ENCODE measurements at places on chromosomes 6 and 20.

- no peak for DNase-seq
These were observed 6.3 kb downstream of the TNFAIP3 start for GRCh38 chr6:137873273-137873762.

GRCh38 chr6:2194643-2195042, 50.8 kb downstream of the GMDS start:
- DNase-seq = no peak

DNA sequence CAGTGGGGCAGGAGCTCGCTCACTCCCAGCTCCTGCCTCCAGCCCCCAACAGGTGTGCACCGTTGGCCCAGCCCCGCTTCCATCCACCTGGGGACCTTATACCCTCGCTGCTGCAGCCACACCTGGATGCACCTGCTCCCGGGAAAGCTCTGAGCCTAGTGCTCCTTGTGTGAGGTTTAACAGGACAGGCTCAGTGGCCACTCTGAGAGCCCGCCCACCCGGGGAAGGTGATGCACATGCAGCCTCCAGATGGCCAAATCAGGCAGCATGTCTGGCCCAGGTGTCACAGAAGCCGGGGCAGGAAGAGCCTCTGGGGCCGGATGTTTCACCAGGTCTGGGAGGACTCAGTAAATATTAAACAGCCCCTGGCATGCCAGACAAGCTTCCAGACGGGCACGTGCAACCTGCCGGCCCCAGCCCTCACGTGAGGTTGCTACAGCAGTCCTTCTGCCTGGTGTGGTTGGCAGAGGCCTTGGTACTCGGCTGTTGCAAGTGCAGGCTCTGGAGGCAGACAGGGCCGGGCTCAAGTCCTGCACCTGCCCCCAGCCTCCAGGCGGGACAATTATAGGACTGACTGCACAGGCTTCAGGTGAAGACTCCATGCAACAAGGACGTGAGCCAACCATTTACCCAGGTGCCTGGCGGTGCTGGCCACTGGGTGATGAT, 66.9 kb downstream of the RIPOR3 start:
- no peak for DNase-seq

DNA sequence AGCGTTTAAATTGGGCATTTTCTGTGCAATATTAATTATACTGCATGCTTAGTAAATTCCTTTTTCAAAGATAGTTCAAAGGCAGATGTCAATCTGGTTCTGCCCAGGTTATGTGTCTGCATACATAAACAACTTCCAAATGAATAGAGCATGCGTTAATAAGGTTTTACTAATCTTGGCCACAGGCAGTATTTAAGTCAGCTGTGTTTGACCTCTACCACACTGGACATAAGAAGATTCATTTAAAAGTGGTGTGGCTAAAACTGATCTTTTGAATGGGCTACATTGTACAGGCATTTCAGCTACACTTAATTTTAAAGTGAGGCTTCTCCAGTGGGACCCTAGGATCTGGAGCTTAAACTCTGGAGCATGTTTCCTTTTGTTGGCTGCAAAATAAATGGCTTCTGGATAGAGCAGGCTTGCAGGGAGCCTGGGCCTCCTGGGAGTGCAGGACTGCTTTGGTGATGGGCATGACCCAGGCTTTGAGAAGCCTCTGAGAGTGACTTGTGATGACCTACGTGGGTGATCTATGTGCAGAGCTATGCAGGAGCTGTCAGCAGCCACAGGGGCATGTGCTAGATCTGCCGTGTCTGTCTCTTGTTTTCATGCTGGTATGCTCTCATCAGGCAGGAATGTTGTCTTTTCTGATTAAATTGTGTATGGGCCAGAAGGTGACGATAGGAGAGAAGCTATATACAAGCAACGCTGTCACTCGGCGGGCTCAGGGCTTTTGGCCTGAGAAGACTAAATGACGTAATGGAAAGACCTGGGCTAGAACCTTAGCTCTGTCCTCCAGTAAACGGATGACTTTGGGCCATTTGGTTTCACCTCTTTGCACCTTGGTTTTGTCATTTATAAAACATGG, 331.2 kb downstream of the QKI start:
- no peak for DNase-seq

DNA sequence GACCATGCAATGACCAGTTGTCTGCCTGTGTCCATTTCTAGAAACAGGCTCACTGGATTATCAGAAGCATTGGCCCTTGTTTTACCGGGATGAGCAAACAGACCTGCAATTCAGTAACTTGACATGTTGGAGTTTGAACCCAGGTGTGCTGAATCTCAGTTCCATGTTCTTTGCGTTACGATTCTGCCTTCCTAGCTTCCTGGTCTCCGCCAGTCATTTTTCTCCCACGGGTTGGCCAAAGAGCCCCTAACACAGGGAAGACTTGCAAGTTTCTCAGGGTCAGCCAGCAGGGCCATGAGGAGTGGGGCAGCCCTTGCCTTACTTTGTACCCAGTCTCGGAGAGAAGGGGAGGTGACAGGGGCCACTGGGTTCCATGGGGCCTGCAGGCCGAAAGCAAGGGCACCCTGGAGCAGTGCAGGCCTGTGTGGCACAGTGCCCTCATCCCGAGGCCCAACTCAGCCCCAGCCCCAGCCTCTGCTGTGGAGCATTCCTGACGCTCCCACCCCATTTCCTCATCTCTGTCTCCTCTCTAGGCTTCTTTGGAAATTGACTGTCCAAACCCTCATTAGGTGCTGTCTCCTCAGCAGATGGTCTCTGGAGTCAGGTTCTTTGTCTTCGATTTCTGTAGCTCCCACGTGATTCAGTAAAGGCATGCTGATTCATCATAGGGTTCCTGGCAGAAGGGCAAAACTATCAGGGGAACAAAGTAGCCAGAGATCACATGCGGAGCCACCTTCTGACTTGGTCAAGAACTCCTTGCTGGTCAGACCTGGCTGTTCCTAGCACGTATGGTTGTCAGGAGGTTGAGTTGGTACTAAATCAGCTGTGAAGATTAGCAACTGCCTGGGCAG, 23.6 kb downstream of the CDS2 start:
- DNase-seq = no peak
